ENCODE measurements at places on chromosomes 12 and 14.

DNA sequence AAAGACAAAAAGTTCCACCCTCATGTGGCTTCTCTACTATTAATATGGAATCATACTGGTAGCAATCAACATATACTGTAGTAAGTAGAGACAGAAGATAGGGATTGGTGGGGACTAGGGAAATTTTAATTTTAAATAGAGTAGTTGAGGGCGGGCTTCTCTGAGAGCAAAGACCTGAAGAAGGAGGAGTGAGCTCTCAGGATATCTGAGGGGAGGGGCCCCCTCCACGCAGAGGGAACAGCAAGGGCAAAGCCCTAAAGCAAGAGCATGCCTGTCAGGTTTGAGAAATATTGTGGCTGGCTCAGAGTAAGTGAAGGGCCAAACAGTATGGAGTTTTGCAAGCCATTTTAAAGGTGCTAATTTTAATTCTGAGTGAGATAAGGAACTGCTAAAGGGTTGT, 64.3 kb downstream of the PCNX1 start:
- no peak for DNase-seq

GRCh38 chr14:22319526-22320361, 269.3 kb downstream of the DAD1 start:
- DNase-seq, result peak; percentile 84

DNA sequence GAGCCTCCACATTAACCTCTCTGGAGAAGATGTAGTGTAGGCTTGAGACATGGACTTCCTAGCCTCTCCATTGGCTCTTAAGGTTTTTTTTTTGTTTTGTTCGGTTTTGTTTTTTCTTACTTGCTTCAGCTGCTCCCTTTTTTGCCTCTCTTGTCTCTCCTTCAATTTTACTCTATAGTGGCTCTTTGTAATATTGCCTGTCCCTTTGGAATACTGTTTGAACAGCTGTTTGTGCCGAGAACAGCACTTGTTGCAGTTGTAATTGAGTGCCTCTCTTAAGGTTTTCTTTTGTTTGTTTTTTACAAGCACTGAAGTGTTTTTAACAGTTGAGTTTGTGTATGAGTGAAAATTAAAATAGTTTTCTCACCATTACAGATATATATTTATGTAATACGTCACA, 567.7 kb downstream of the LRFN5 start:
- no peak for DNase-seq

DNA sequence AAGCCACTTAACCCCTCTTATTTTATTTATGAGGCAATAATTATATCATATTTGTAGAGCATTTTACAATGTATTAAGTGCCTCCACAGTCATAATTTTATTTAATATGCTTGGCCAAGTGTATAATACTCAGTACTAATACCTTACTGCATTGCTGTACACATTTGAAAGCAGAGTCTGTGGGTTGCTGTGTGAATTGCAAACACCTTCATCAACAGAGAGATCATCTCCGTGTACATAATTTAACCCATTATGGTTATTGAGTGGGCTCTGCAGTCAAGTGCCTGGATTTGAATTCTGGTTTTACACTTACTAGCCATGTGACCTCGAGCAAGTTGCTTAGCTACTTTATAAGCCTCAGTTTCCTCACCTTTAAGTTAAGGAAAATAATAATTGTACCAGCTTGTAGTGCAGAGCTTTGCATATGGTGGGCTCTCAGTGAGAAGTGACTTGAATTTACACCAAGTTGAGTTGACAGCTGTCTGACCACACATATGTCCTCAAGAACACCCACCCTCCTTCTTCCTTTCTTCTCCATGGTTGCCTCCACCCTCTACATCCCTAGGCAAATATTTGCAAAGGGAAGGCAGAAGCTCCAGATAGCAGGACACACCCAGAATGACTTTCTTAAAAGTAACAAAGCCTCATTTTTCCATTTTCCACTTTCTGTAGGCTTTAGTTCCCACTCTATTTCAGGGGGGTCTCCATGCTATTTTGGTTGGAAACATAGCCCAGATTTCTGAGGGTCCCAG, 12.3 kb downstream of the CRACR2A start:
- DNase-seq, result no peak

DNA sequence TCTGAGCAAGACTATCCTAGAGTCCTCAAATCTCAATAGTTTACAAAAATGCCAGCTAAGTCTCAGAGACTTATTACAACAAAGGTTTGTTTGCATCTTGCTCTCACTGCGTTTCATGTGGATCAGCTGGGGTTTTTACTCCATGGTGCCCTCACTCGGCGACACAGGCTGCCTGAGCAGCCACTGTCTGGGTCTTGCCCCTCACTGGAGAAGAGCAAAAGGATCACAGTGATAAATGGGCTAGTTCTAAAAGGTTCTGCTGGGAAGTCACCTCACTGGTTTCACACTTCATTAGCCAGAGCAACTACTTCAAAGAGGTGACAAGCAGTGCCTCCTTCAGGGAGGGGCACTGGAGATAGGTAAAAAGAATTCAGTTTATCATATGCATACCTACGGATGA, 392.0 kb downstream of the RPL10L start:
- no peak for DNase-seq

DNA sequence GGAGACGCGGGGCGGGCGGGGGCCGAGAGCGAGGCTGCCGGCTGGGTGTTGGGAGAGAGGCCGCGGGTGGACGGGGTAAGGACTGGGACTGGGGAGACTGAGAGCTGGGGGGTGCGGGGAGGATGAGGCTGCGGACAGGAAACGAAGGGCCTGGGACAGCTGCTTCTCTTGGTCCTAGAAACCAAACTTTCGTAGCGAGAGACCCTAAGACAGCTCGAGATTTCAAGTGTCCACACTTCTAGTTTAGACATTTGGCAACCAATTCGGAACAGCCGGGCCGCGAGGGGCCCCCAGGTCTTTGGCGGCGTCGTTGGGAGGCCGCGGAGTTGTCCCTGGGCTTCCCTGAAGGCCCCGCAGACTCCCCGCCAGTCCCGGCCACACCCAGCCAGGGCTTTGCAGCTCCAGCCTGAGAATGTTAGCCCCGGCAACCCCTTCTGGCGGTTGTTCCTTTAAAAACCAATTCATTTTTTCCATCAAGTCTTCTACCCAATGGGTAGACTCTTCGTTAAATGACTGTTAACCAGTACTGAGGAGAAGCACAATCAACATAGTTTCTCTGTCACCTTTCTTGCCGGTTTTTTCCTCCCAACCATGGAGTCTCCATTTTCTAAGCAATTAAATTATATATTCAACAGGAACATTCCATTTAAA, 11.5 kb downstream of the NKX2-1 start:
- DNase-seq, result peak; percentile 13

DNA sequence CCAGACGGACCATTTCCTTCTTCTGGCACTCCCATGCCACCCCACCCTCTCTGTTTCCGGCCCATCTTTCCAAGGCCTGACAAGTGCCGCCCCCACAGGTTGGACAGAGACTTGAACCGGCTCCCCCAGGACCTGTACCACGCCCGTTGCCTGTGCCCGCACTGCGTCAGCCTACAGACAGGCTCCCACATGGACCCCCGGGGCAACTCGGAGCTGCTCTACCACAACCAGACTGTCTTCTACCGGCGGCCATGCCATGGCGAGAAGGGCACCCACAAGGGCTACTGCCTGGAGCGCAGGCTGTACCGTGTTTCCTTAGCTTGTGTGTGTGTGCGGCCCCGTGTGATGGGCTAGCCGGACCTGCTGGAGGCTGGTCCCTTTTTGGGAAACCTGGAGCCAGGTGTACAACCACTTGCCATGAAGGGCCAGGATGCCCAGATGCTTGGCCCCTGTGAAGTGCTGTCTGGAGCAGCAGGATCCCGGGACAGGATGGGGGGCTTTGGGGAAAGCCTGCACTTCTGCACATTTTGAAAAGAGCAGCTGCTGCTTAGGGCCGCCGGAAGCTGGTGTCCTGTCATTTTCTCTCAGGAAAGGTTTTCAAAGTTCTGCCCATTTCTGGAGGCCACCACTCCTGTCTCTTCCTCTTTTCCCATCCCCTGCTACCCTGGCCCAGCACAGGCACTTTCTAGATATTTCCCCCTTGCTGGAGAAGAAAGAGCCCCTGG, 1.2 kb upstream of the CMTM5 start:
- DNase-seq, result no peak

GRCh38 chr14:75198291-75198933, 22.0 kb upstream of the TMED10 start:
- DNase-seq, result peak; percentile 9

DNA sequence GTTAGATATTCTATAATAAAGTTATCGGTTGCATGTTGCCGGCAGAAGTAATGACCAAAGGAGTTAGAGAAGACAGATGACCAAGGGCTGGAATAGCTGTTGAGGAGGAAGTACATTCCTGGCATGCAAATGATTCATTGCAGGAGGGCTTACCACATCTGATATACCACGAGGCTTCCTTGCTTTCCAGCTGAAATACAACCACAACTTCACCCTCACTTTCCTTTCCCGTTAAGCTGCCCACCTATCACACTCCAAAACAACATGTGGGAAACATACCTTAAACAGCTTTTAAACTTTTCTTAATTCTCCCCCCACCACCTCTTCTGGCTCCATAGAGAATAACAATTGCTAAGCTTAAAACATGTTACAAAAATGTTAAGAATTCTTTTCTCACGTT, 594.1 kb downstream of the NRXN3 start:
- no peak for DNase-seq

DNA sequence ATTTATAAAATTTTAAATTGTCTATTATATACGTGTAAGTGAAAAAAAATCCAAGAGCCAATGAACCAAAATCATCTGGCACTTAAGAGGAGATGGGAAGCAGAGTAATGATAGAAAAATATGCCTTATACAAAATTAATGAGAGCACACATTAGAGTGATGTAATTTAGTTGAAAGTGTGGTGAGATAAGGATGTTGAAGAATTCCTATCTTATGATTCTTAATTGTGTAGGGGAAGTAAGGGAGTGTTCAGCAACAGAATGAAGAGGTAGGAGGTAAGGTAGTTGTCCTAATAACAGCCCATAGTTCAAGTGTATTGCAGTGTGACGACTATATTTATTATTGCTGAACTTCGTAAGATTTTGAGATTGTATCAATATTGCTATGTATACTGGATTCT, 843.4 kb upstream of the FLRT2 start:
- no peak for DNase-seq

DNA sequence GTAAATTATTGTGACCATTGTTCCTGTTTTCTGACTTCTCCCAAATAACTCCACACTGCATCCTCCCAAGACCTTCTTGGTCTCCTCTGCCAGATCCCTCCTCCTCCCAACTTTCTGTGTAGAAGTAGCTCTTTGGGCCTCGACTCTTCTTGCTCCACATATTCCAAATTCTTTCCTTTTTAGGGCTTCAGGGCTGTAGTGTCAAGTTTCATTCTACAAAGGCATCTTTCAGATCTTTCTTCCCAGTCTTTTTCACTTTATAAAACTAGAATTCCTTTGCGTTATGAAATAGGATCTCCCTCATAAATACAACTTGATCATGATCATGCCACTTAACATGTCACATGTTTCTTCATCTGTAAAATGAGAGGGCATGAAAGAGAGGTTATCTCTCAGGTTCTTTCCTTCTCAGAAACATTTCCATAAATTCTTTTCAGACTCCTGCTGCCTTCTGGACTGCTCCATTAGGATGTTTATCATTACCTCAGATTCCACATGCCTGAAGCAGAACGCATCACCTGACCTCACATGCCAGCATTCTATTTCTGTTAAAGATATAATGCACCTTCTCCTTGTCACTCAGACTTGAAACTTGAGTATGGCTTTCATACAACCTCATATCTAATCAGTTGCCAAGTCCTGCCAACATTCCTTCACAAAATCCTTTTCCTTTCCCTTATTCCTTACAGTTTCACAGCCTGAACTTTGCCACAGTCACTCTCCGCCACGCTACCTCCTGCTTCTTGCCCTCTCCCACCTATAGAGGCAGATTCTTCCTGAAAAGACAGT, 8.5 kb downstream of the SLC38A1 start:
- DNase-seq, result no peak

GRCh38 chr12:129559776-129560175, 344.0 kb downstream of the TMEM132D start:
- no peak for DNase-seq

GRCh38 chr14:101474563-101475455, 86.5 kb upstream of the DIO3 start:
- DNase-seq, result no peak

GRCh38 chr14:89212386-89213235, 204.4 kb downstream of the FOXN3 start:
- DNase-seq, result no peak

GRCh38 chr12:60174941-60175340, 579.1 kb downstream of the SLC16A7 start:
- no peak for DNase-seq

DNA sequence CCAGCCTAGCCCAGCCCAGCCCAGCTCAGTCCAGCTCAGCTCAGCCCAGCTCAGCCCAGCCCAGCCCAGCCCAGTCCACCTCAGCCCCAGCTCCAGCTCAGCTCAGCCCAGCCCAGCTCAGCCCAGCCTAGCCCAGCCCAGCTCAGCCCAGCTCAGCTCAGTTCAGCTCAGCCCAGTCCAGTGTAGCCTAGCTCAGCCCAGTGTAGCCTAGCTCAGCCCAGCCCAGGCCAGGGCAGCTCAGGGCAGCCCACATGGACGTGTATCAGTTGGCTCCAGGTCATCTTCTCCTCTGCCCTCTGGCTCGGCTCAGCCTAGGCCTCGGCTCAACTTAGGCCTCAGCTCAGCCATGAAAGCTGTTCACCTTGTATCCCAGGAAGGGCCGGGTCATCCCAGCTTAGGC, 64.7 kb downstream of the TMEM121 start:
- no peak for DNase-seq

GRCh38 chr12:101695706-101696105, 1.7 kb upstream of the CHPT1 start:
- DNase-seq, result no peak

- DNase-seq, result no peak
Observed at GRCh38 chr14:89626233-89626806, 209.3 kb upstream of the FOXN3 start.

GRCh38 chr12:113233967-113234366, 12.7 kb downstream of the TPCN1 start:
- DNase-seq, result no peak

DNA sequence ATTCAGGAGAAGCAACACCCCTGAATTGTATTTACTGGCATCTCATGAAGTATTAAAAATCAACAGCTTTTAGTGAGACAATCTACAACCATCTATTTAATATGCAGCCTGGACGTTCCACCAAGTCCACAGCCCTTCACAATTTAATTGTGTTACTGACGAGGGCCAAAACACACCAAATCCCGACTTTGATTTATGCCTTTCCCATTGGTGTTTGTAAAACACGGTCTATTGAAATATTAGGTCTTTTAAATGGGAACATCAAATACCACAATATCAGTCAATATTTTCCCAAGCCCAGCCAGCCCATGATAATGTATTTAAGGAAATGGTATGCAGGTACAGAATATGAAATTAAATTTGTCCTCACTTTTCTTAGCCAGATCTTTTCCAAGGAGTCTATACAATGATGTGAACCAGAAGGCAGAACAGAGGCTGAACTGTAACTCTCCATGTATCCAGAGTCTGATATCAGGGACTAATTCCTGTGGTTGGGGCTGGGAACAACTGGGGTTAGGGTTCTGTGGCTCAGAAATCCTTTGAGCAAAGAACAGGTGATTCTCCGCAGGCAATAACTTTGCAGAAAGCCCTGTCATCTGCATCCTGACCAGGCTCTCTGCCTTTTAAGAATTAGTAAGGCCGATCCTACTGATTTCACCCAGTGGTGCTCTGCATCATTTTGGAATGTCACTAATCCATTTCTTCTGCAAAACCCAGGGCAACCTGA, 179.3 kb upstream of the GZMB start:
- no peak for DNase-seq

All from NCI-H2171 (cell line).